ENCODE measurements at places on chromosomes 11 and 22. TPM values are rescaled to one million over a fixed set of nuclear protein-coding genes. Genes with fewer than 3 reads are reported as not detected.

GRCh38 chr11:69442012-69442806 lies 39.3 kb upstream of the LINC01488 start:
- DNase-seq: no peak

GRCh38 chr22:36331306-36331911 lies 56.4 kb downstream of the MYH9 start:
- DNase-seq: peak; percentile 91

- DNase-seq: no peak
These were observed 19.0 kb upstream of the CHST1 start for GRCh38 chr11:45684440-45684839.

GRCh38 chr11:8801121-8801520 lies 109.9 kb upstream of the AKIP1 start:
- DNase-seq: no peak

- no peak for DNase-seq
These were observed 2.6 kb downstream of the NAP1L4 start for GRCh38 chr11:2989551-2989950.

- DNase-seq: peak; percentile 24
These were observed 2.4 kb downstream of the TPBGL start for GRCh38 chr11:75242722-75243600.

- DNase-seq: no peak
These were observed 14.5 kb upstream of the CAPRIN1 start for GRCh38 chr11:34037016-34037415.

- no peak for DNase-seq
These were observed 64.5 kb upstream of the LARGE1 start for GRCh38 chr22:33984656-33985285.

- no peak for DNase-seq
These were observed 38.1 kb downstream of the PARVA start for GRCh38 chr11:12415342-12415966.

The DNAJB13 gene
- total RNA-seq: not detected

The VEGFB gene
- 57.1 TPM for total RNA-seq
